Muscle of arm (tissue), 14 donors: ENCODE measurements at places on chromosomes 4 and X. TPM values are rescaled to one million over a fixed set of nuclear protein-coding genes. Genes with fewer than 3 reads are reported as not detected.

GRCh38 chr4:94540476-94540875 is 88.7 kb downstream of the PDLIM5 start:
- no peak for DNase-seq

The PPP1R2C gene
- not detected for polyA plus RNA-seq

GRCh38 chr4:129788486-129788885 is 692.5 kb downstream of the C4orf33 start:
- DNase-seq = no peak

The DCTD gene
- 70.7 TPM for polyA plus RNA-seq

The UGT2B15 gene
- polyA plus RNA-seq = not detected

The PCGF3 gene
- polyA plus RNA-seq = 103 TPM

DNA sequence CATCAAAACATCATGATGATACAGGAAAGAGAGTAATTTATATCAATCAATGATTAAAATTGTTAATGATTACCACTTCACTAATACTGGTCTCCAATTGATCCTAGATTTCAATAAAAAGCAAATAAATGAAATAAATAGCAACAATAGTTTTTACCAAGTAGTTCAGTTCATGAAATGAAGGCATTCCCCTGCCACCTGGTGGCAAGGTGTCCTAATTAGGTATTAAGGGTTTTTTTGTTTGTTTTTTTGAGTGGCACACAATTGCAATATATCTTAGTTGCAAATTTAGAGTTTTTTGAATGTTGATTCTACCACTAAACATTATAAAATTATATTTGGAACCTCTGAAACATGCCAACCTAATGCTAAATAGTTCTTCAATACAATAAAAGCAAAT is 157.4 kb upstream of the PDE5A start:
- DNase-seq = no peak

GRCh38 chr4:11618666-11619282 is 190.1 kb upstream of the HS3ST1 start:
- no peak for DNase-seq

The CRLF2 gene
- not detected for polyA plus RNA-seq

GRCh38 chr4:112119353-112119783 is 25.9 kb upstream of the FAM241A start:
- DNase-seq = no peak

DNA sequence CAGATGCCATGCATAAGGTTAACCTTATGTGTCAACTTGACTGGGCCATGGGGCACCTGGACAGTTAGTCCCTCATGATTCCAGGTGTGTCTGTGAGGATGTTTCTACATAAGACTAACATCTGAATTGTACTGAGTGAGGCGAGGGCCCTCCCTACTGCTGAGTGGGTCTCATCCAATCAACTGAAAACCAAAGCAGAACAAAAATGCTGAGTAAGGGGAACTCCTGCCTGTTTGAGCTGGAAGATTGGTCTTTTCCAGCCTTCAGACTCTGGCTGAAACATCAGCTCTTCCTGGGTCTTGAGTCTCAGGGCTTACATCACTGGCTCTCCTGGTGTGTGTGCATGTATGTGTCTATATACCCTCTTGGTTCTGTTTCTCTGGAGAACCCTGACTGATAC is 13.8 kb downstream of the NELFA start:
- no peak for DNase-seq

DNA sequence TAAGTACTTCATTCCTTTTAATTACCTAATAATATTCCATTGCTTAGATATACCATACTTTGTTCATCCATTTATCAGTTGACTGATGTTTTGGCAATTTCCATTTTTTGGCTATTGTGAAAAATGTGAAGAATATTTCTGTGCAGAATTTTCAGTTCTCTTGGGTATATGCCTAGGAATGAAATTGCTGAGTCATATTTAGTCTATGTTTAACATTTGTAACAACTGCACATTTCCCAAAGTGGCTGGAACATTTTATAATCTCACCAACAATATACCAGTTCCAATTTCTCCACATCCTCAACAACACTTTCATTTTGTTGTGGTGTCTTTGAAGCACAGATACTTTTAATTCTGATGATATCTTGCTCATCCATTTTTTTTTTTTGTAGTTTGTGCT is 215.5 kb downstream of the PDGFC start:
- no peak for DNase-seq

DNA sequence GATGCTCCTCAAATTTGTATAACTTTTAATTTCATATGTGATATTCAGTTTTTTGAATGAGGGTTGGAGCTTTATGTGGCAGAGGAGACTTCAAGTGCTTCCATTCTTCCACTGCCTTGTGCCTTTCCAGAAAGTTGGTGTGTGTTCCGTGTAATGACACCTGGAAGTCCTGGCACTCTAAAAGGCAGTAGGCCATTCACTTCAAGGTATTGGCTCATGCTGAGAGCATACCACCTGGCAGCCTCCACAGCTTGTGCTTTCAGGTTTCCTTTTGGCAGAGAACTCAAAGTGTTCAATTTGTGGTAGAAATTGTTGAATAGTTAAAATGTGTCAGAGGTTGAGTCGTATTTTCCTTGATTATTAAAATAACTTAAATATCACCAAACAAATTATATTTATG is 49.6 kb downstream of the GRIA2 start:
- DNase-seq = no peak

GRCh38 chrX:77953708-77954107 is 15.7 kb downstream of the PGAM4 start:
- no peak for DNase-seq

GRCh38 chr4:155491336-155492120 is 114.8 kb upstream of the MAP9 start:
- DNase-seq = no peak

The ABCG2 gene
- polyA plus RNA-seq = 13.5 TPM

GRCh38 chrX:15143050-15143824 is 126.6 kb downstream of the ASB9 start:
- peak; percentile 46 for DNase-seq

- DNase-seq = no peak
Measured at GRCh38 chrX:127702527-127702926, 349.7 kb downstream of the ACTRT1 start.

GRCh38 chr4:41455206-41455605 is 82.8 kb upstream of the LIMCH1 start:
- no peak for DNase-seq

DNA sequence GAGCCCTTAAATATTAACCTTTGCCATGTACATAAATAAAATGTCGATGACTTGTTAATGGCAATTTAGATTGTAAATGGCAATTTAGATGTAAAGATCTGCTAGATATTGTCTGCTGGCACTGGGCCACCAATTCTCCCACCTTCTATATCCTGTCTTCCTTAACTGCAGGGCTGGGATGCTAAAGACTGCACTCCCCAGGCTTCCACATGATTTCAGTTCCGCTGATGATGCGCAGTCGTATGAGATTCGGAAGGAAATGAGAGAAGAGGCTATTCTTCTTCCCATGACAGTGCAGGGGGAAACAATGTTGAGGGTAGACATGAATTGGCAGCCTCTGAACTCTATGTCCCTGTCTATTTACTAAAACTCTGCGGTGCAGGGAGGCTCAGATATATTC is 55.7 kb downstream of the PITX2 start:
- DNase-seq = no peak

- DNase-seq = no peak
Measured at GRCh38 chr4:112637552-112637866, 566 bp downstream of the LARP7 start.

The PABPC5 gene
- 6.4 TPM for polyA plus RNA-seq

The FAM9C gene
- 0.27 TPM for polyA plus RNA-seq

GRCh38 chrX:100654261-100654660 is 10.3 kb downstream of the SRPX2 start:
- DNase-seq = no peak

DNA sequence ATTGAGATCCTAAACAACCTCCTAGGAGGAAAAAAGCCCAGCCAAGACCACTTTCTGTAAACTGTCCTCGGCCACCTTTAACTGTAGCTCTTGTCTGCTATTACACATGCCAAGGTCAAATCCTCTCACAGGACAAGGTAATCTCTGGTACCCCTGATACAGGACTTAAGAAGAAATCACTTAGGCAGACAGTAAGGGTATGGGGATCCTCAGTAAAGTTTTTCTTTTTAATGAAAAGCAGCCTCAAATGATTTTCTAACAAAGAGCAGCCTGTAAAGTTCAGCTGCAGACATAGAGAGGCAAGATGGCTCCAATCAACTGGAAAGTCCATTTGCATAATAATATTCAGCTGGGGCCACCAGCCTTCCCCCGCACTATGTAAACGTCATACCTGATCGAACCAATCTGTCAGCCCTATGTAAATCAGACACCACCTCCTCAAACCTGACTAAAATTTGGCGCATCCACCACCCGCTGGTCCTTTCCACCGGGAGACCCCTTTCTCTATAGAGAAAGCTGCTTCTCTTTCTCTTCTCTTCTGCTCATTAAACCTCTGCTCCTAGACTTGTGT is 14.6 kb upstream of the MPP1 start:
- DNase-seq = no peak

DNA sequence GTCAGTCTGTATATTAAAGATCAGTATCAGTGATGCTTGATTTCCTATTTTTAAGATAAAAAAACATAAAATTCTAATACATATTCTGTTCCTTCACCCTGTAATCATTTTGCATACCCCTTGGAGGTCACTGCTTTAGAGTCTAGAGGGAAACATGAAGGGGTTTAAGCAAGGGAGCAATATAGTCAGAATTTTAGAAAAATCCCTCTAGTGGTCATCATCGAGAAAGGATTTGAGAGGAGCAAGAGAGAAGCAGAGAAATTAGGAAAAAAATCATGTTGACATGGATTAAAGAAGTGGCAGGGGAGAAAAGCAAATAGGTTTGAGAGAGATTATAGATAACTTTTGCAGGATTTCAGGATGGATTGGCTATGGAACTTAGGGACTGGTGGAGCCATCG is 11.1 kb downstream of the APEX2 start:
- DNase-seq = peak; percentile 7

The GSX2 gene
- not detected for polyA plus RNA-seq
